ENCODE measurements at places on chromosomes 3 and 15.
A peak's percentile ranks its signal among the peaks of the same experiment; 100 is the strongest.

DNA sequence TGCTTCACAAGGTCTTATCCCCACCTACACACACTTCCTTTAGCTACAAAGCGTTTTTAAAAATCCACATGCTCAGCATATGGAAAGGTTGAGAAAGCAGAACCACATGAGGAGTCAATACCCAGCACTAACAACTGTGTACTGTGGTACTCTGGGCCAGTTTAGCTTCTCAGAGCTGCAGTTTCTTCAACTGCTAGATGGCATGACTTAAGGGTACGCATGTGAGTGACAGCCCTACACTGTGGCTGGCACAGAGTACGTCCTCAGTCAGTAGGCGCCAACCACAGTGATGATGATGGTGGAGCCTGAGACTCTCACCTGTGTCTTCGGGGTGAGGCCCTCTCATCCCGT, 17.4 kb downstream of the CCDC12 start:
- DNase-seq: peak; percentile 24

DNA sequence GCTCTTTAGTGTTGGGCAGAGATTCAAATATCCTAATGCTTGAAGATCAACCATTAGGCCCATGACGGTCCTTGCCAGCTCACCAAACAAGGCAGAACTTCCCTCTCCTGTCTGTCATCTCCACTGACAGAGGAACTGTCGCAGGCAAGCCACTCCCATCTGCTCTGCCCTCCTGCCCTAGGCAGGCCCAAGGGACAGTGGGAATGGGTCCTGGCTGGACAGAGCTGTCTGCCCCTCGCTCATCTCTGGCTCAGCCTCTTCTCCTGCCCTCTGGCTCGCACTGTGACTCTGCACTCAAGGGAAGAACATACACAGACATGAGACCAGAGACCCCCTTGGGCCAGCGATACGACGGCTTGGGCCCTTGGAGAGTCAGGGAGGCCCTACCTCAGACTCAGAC, 7.6 kb upstream of the MUSTN1 start:
- no peak for DNase-seq

GRCh38 chr15:59237924-59238331, 31.3 kb downstream of the LDHAL6B start:
- DNase-seq: no peak

DNA sequence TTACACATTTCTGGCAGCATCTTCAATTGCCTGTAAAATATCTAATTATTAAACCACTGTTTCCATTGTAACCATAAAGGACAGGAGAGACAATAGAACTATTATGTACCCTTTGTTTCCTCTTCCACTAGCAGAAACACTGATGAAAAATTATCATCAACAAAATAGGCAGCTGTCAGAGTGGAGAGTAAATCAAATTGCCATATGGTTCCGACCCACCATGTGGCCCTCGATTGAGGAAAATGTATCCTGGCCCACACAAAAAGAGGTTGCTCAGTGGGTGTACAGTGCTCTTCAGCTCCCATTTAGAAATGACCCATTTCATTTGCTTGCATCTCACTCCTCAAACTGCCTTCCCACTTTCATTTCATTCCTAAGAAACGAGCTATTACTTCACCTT, 570.6 kb upstream of the UBE2E2 start:
- DNase-seq: no peak

- no peak for DNase-seq
Observed at GRCh38 chr15:69818529-69818928, 279.2 kb downstream of the TLE3 start.

DNA sequence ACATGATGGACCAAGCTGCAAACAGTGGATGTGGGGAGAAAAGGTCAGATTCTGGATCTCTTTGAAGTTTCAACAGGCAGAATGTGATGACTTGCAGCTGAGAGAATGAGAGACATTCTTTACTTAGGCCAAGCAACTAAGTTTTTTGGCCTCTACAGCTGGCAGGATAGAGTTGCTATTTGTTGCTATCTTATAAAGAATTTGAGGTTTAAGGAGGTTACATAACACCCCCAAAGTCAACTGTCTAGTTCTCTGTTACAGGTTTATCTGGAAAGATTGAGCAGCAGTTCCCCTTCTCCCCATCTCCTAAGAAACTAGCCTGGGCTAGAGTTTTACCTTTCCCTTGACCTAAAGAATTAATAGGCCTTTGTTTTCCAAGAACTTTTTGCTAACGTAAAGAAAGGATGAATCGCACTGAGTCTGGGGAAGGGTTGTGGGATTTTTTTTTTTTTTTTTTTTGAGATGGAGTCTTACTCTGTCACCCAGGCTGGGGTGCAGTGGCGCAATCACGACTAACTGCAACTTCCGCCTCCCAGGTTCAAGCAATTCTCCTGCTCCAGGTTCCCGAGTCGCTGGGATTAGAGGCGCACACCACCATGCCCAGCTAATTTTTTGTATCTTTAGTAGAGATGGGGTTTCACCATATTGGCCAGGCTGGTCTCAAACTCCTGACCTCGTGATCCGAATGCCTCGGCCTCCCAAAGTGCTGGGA, 26.6 kb upstream of the SLMAP start:
- no peak for DNase-seq

DNA sequence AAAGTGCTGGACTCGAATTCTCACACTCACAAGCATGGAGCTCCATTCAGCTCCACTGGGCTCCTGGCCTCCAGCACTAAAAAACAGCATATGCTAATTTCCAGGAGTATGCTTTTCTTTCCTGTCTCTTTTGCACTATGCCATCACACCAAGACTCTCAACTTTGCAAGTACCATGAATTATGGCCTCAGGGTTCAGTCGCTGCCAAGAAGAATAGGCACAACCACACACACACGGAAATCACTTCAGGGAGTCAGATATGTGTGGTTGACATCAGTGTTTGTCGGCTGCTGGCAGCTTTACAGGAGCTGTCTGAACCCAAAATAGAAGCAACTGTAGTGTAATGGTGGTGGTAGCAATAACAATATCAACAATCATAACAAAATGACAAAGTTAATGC, 305.0 kb upstream of the SLCO3A1 start:
- DNase-seq: no peak

DNA sequence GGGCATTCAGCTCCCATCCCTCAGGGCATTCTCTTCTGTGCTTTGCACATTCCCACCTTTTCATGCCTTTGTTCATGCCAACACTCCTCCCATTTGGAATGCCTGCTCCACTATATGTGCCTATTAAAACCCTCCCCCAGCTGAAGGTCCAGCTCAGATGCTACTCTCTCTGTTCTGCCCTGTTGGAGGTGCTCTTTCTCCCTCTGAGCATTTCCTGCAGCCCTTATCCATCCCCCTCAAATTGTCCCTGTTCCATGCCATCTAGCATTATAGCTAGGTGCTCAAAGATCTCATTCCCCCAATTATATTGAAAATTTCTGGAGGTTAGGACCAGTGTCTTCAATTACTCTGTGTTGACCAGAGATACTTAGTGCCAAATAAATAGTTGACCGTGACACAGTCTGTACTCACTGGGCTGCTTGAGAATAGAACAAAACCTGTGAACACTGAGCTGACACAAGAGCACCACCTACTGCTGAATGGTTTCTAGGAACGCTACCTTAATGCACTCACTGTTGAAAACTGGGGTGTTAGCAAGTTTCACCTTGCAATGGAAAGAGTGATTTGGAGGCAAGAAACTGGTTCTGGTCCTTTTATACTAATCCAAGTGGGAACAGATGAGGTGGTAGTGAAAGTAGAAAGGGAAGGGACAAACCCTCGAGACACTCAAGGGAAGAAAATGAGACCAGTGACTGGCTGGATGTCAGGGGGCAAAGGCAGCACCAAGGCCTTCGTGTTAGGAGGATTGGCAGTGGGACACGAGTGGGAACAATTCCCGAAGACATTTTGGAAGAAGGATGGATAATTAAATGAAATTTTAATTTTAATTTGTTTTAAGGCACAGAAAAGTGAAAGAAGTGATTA, 289.8 kb upstream of the ROPN1 start:
- no peak for DNase-seq

DNA sequence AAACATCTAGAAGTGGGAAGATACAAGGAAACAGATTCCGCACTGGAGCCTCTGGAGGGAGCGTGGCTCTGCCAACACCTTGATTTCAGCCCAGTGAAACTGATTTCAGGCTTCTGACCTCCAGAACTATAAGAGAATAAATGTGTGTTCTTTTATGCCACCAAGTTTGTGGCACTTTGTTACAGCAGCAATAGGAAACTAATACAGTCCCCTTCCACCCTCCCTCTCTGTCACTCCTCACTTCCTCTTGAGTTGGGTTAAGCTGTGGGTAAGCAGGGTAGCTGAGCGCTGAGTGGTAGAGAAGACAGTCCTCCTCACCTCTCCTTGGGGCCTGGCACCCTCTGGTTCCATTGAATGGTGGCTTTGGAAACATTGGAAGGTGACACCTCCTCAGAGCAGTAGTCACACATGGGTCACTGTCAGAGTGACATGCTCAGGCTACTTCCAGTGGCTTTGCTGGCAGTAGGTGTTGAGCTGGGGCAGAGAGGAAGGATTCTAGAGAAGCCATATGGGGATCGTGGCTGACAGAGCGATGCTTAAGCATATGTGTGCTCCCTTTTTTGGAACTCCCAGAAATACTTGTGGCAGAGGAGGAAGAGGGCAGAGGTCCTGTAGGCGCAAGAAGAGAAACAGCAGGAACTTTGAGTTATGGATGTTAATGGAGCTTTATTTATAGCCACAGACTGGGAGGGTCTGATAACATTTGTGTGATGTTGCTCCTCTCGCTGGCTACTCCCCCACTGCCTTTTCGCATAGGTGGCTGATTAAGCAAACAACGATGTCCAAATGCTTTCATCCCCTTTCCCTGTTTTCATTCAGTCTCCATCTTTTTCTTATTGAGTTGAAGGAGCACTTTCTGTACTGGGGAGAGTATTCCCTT, 14.8 kb upstream of the HCN4 start:
- no peak for DNase-seq

DNA sequence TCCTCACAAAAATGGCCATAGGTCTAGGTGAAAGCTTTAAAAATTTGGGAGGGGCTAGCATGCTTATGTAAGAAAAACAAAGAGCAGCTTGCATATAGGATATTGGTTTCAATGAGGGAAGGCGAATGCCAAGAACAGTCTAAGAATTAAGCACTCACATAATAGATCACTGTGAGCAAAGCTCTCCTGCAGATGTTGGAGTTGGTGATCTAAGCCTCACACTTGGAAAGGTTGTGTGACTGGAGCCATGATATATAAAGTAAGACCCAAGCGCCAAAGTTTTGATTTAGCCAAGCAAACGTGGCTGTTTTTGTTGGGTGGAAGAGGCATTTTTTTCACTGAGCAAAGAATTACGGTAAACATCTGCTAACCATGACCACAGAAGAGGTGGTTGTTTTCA, 237.5 kb downstream of the FOXP1 start:
- no peak for DNase-seq

GRCh38 chr3:138593488-138594149, 441 bp downstream of the CEP70 start:
- no peak for DNase-seq

DNA sequence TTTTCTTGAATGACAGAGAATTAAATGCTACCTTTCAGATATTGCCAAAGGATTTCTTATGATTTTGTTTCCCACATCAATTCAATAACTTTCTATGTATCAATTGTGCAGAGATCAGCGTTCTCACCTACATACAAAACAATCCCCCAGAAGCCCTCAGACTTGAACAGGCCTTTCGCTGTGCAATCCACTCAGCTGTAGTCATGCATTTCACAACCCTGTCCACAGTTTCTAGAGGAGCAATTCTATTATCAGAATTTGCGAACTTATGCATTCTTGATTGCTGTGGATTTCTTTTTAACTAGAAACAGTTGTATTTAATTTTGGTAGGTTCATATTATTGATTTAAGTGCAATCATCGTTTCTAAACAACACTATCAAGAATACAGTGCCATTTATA, 13.7 kb upstream of the ALCAM start:
- DNase-seq: no peak

DNA sequence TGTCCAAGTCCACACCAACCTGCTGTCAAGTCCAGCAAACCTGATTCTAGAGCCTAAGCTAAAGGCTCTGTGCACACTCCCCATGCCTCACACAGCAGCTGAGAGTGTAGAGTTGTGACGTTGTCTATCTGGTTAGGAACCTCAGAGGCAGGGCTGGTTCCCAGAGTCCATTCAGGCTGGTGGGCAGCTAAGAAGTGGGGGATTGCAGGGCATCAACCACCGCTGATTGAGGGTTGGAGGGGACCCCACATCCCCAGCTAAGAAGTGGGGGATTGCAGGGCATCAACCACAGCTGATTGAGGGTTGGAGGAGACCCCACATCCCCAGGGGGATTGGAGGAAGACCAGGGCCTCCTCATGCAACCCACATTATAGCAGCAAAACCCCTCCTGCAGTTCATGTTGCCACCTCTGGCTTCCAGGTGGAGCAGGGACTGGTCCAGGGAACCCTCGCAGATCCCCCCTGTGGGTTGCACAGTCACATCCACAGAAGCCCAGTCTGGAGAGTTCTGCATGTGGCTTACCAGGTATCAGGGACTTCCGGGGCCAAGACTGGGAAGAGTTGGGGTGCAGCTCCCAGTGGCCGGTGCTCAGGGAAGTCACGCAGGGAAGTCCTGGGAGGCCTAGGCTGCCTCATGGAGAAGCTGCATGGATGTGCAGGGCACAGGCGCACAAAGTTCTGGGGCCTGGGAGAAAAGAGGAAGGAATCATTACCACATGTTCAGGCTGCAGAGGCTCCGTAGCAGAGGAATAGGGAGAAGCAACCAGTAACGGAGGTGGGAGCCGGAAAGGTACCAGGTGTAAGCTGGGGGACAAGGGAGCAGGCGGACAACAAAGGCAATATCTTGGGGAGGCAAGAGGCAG, 71.4 kb upstream of the PCSK6 start:
- no peak for DNase-seq

- no peak for DNase-seq
Observed at GRCh38 chr15:32646291-32646690, 4.8 kb downstream of the SCG5 start.

- no peak for DNase-seq
Observed at GRCh38 chr3:27649277-27649676, 72.8 kb downstream of the EOMES start.

DNA sequence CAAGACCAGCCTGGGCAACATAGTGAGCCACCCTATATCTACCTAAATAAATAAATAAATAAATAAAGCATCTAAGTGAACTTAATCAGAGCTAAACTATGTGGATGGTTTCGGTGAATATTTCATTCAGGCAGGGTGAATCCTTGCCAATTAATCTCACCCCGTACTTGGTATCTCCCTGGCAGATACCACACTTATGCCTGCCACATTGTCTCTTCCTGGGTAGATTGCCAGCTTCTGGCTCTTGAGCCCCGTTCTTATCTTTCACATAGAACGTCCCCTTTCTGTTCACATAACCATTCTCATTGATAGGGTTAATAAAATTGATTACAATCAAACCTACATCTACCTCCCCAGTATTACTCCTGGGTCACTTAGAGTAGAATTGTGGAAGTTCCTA, 7.0 kb downstream of the SNAP23 start:
- DNase-seq: no peak

- DNase-seq: no peak
Observed at GRCh38 chr15:57326196-57326595, 50.1 kb upstream of the CGNL1 start.

GRCh38 chr15:60020736-60021135, 16.6 kb downstream of the FOXB1 start:
- no peak for DNase-seq

GRCh38 chr3:101381809-101382208, 61.4 kb upstream of the IMPG2 start:
- no peak for DNase-seq
